DMS79 (cell line): ENCODE measurements at places on chromosomes 11 and 22.

- no peak for DNase-seq
Observed at GRCh38 chr11:92308366-92308765, 83.7 kb downstream of the FAT3 start.

- no peak for DNase-seq
Observed at GRCh38 chr22:44355716-44356070, 42.9 kb upstream of the SHISAL1 start.

GRCh38 chr22:21569459-21570170 lies 2.1 kb downstream of the UBE2L3 start:
- no peak for DNase-seq

- DNase-seq = no peak
Observed at GRCh38 chr22:44261861-44262595, 50.7 kb downstream of the SHISAL1 start.

DNA sequence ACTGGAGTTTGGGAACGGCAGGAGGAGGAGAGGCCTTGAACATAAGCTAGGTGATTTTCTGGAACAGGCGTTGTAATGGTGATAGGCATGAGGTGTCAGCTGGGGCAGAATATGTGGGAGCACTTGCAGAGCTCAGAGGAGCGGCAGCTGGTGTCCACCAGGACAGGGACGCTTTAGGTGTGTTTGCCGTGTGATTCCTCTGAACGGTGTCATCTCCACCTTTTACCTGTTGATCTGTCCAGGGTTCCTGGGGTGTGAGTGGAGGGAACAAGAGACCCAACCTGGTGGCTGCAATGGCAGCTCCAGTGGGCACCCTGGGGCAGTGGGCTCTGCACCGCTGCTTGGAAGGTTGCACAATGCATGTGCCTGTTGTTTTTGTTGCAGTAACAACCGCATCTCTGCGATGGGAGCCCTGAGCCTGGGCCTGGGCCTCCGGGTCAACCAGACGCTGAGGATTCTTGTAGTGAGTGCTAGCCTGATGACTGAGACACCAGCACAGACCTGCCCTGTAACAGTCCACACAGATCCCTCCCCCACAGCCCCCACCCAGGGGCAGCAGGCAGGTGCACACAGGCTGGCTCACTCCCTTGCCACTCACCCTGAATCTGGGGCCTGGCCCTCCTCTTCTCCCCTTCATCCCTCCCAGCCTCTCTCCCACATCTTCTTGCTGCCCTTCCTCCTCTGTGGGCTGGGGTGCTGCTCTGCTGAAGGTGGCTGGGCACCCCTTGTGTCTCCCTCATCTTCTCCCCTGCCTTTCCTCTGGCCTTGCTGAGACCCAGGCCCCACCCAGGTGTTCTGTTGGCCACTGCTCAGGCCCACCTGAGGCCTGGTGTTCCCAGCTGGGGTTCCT lies 9.2 kb downstream of the LRRC74B start:
- DNase-seq = no peak

DNA sequence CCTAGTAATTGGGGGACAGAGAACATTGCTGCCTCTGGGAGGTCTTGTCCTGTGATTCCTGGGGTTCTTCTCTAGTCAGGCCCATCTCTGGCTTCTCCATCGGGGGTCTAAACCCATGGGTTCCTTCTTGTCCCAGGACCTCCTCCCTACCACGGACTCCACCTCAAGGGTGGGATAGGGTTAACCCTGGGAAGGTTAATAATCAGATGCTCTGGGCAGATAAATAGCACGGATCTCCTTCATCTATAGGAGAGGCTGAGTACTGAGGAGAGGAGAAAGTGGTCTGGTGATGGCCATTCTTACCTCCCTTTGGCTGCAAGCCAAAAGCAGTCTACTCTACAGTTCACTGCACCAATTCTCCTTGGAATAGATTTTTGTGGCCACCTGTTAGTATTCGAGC lies 10.5 kb downstream of the HEPHL1 start:
- no peak for DNase-seq

GRCh38 chr11:59900366-59901126 lies 22.0 kb downstream of the OOSP3 start:
- DNase-seq = no peak

DNA sequence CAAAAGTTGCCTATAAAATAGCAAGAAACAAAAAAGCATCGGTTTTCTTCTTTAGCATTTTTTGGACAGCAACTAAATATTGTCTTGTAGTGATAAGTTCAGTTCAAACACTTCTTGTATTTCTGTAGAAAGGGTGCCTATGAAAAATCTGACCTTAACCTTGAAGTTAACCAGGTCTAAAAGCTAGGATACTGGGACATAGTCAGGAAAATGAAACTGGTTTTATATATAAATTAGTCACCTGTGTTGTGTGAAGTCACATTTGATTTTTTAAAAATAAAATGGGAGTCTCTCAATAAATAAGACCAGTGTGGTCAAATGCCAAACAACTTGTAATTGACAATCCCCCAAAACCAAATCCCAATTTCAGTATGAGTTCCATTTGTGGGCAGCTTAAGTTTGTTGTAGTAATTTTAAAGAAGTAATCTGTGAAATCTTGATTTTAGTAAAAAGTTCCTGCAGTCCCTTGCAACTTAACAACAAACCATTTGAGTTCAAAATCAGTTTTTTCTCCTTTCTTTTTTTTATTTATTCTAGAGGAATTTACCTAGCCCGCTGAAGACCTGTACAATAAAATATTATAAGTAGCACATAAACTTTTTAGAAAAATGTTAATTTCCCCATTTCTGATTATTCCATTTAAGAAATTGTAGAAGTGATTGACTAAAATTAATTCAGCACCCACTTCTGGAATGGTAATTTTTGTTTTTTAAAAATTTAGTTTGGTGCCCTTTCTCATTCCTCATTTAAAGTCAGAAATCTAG lies 84.5 kb upstream of the PPARA start:
- DNase-seq = no peak

DNA sequence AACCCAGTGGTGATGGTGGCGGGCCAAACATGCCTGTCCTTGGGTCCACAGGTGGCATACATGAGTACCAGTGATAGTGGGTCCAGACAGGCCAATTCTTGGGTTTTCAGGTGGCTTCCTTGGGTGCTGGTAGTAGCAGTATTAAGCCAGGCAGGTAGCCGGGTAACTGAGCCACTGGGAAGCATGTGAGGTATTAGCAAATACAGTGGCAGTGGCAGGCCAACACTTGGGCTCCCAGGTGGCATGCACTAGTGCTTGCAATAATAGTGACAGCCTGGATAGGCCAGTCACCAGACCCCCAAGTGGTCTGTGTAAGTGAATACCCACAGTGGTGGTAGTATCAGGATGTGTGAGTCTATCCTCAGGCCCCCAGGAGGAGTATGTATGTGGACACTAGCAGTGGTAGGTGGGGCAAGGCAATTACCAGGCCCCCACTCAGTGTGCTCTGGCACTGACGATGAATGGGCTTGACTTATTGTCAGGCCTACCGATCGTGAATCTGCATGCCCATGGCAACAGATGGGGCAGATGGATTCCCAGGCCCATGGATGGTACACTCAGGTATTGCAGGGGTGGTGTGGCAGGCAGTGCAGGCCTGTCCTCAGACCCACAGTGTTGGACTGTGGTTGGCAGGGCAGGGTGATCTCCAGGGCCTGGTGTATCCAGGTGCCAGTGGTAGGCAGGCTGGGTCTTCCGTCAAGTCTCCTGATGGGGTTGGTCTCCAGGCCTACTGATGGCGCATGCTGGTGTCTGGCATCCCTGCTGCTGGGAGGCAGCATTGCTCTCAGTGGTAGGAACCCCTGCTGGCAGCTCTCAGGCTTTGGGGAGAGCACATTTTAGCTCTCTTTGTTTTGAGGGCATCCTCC lies 840.7 kb downstream of the FAM181B start:
- DNase-seq = no peak

DNA sequence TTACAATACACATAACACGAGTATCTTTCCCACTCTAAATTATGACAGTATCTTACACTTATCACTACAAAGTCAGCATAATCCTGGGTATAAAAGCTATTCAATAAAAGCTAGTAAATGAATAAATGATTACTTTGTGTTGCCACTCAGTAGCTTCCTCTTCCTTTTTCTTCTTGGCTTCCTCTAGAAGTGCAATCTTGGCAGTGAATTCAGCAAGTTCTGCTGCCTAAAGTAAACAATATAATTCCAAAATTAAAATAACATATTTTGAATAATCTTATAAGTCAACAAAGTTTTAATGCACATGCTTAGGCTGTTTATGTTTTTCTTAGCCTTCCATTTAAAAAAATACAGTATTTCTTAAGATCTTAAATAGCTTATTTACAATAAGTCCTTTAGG lies 60.4 kb downstream of the RDX start:
- no peak for DNase-seq

GRCh38 chr11:83661491-83662350 lies 375.6 kb upstream of the CCDC90B start:
- DNase-seq = no peak

GRCh38 chr11:34907934-34908593 lies 8.1 kb downstream of the APIP start:
- no peak for DNase-seq

DNA sequence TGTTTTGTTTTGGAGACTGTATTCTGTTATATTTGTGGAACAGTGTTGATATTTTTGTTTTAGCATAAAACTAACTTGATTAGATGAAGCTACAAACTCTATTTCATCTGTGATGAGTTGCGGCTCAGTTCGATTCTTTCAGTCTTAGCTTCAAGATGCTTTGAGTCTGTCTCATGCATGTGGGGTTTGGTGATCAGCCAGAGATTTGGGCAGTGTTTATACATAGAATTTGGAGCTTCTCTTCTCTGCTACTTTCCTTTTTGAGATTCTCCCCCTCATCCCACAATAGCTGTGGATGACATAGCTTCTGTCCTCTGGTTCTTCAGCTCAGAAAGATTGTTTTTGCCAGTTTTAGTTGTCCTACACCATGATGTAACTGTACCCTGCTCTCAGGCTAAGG lies 90.4 kb downstream of the ARHGAP20 start:
- no peak for DNase-seq
